Astrocyte (in vitro differentiated cells and primary cell): ENCODE measurements at places on chromosomes 3 and 15. TPM values are rescaled to one million over a fixed set of nuclear protein-coding genes. Genes with fewer than 3 reads are reported as not detected.

- peaks cover 6% of the 10 kb centered on the region for H3K4me1 ChIP-seq
- H3K27ac ChIP-seq, result no peak overlapping the region
- H3K36me3 ChIP-seq, result no peaks in the 10 kb centered on the region
- no peaks in the 10 kb centered on the region for H3K27me3 ChIP-seq
- no peak for DNase-seq
Measured at GRCh38 chr3:183879243-183879642, 5.4 kb downstream of the PARL start.

- H3K27me3 ChIP-seq, result no peaks in the 10 kb centered on the region
- no peak overlapping the region for H3K4me3 ChIP-seq
- H3K36me3 ChIP-seq, result no peaks in the 10 kb centered on the region
- no peaks in the 10 kb centered on the region for H3K4me1 ChIP-seq
- no peak overlapping the region for H3K27ac ChIP-seq
Measured at GRCh38 chr3:17355591-17355990, 386.8 kb downstream of the TBC1D5 start.

DNA sequence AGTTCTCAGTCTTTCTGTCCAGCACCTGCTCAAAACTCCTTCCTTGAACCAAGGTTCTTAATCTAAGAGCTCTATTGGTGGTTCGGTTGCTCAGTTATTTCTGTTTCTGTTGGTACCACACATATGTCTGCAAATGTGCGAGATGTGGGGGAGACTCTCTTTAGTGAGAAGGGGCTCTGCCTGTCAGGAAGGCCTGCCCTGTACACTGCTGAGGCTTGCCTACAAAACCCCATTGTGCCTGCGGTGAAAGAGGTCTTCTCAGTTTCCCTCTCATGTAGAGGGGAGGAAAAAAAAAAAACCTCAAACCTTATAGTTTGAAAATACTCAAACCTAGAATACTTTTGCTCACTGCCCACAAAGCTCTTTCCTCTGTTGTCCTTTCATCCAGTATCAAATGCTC is 142.4 kb downstream of the CLSTN2 start:
- no peaks in the 10 kb centered on the region for H3K36me3 ChIP-seq
- DNase-seq, result no peak
- no peak overlapping the region for H3K27ac ChIP-seq
- H3K27me3 ChIP-seq, result no peaks in the 10 kb centered on the region
- no peaks in the 10 kb centered on the region for H3K4me1 ChIP-seq

DNA sequence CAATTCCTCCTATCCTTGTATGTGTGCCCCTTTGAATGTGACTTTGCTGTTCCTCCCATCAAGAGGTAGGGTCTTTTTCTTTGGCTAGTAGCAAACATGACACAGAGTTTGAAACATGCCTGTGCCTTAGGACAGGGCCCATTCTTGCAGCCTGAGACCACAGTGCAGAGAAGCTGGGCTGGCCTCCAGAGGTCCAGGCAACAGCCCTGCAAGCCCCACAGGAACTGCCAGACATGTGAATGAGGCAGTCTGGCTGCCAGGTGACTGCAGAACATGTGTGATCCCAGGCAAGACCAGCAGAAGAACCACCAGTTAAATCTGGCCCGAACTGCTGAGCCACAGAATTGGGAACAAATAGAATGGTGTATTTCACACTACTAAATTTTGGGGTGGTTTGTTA is 1.2 kb upstream of the HGD start:
- no peak overlapping the region for H3K4me3 ChIP-seq
- peaks cover 6% of the 10 kb centered on the region for H3K4me1 ChIP-seq
- H3K27me3 ChIP-seq, result no peaks in the 10 kb centered on the region
- no peak overlapping the region for H3K27ac ChIP-seq

DNA sequence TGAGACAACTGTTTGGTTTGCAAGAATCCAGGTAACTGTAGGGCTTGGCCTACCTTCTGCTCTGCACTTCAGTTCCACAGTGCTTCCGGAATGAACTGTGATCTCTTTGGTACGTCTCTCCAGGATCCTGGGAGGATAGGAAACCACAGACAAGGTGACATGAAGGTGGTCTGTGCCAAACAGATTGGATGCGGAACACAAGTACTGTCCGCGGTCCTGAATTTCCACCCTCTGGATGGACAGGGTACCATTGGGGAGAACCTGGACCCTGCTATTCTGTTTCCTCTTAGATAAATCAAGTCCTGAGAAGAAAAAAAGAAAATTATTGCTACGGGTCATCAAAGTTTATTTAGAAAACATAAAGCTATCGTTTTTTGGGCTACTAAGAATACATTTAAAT is 17.3 kb downstream of the IGSF10 start:
- H3K4me3 ChIP-seq, result no peak overlapping the region
- H3K27ac ChIP-seq, result no peak overlapping the region
- no peaks in the 10 kb centered on the region for H3K36me3 ChIP-seq
- H3K4me1 ChIP-seq, result no peaks in the 10 kb centered on the region
- peaks cover 5% of the 10 kb centered on the region for H3K27me3 ChIP-seq

- no peak for DNase-seq
- H3K4me3 ChIP-seq, result no peak overlapping the region
- H3K27me3 ChIP-seq, result no peaks in the 10 kb centered on the region
- H3K4me1 ChIP-seq, result no peaks in the 10 kb centered on the region
Measured at GRCh38 chr3:104612218-104612617, 754.5 kb upstream of the ALCAM start.

DNA sequence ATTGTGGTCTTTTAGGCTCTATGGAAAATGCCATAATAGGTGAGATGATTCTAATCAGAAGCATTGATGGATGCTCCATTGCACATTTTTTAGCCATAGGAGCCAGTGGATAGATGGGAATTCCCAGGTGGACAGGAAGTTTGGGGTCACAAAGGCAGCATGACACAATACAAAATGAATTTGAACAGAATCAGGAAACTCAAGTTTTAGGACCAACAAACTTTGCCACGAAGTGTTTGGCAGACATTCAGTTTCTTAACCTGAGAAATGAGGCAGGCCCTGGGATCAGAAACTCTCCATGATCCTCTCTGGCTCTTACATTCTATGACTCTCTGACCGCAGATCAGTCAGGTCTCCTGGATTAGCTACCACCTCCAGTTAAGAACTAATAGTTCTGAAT is 275.4 kb downstream of the TIGIT start:
- H3K4me3 ChIP-seq, result no peak overlapping the region
- H3K27ac ChIP-seq, result no peak overlapping the region
- H3K36me3 ChIP-seq, result no peaks in the 10 kb centered on the region
- DNase-seq, result peak; percentile 62
- H3K27me3 ChIP-seq, result no peaks in the 10 kb centered on the region
- peaks cover 12% of the 10 kb centered on the region for H3K4me1 ChIP-seq

DNA sequence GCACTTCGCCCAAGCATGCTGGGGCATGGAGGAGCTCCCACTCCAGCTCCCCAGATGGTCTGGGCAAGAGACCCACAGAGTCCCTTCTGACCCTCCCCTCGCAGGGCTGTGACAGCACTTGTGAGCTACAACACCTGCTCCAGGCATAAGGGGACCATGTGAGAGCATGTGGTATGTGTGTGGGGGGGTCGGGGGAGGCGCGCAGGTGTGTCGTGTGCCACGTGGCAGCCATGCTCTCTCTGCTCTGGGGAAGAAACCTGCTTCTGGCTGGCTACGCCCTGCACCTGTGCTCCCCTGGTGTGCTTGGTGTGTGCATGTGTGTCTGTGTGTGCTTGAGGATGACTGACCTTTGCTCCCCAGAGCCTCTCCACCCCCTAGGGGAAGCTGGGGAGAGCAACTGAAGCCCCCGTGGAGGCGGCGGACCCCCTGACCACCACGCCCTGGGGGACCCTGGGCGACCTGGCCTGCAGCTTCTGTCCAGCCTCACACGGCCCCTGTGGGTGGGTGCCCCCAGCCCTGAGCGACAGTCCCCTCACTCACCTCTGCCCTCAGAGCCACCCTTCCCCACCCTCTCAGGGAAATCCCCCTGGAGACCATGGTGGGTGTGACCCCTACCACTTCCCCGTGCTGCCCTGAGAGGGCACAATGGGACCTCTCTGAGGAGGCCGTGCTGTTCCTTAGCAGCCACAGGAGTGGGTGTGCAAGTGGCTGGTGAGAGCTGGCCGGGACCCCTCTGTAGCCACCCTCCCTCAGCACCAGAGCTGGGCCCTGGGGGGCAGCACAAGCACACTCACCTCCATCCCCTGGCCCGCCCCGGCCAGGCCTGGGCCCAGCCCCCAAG is 16.6 kb upstream of the SEC13 start:
- no peak overlapping the region for H3K4me3 ChIP-seq
- H3K36me3 ChIP-seq, result no peaks in the 10 kb centered on the region
- H3K27ac ChIP-seq, result no peak overlapping the region
- no peaks in the 10 kb centered on the region for H3K27me3 ChIP-seq
- no peaks in the 10 kb centered on the region for H3K4me1 ChIP-seq

GRCh38 chr3:196662711-196663571 is 23.4 kb downstream of the NRROS start:
- peaks cover 4% of the 10 kb centered on the region for H3K27me3 ChIP-seq
- no peak overlapping the region for H3K27ac ChIP-seq
- H3K4me3 ChIP-seq, result no peak overlapping the region
- H3K36me3 ChIP-seq, result no peaks in the 10 kb centered on the region
- peak; percentile 30 for DNase-seq

DNA sequence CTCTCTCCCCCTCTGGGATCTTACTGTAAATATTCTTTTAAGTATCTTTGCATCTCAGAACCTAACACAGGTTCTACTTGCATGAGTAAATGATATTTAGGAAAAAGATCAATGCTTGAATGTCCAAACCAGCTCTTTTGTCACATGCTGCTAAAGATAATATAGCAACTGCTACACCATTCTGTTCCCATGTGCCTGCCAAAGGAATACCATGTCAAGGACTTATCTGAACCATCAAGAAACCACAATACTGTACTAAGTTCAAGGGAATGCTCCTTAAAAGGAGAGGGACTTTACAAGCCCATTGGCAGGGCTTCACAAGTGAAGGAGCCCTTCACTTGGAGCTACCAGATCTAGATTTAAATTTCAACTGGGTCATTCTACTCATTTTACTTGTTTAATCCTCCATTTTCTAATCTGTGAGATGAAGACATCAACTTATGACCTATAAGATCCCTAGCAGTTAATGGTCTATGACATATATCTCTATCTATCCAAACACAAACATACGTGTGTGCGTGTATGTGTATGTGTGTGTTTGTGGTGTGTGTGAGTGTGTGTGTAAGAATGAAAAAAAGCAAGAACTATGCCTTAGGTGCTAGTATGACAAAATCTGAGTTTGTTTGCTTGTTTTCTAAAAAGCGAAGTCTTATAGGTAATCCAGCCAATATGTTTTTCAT is 13.0 kb upstream of the SEC62 start:
- no peaks in the 10 kb centered on the region for H3K27me3 ChIP-seq
- DNase-seq, result peak; percentile 57
- H3K4me3 ChIP-seq, result no peak overlapping the region
- no peaks in the 10 kb centered on the region for H3K36me3 ChIP-seq
- H3K27ac ChIP-seq, result no peak overlapping the region

- no peak overlapping the region for H3K27ac ChIP-seq
- no peaks in the 10 kb centered on the region for H3K36me3 ChIP-seq
- no peak for DNase-seq
- H3K27me3 ChIP-seq, result no peaks in the 10 kb centered on the region
- no peaks in the 10 kb centered on the region for H3K4me1 ChIP-seq
Measured at GRCh38 chr3:187125319-187126031, 13.8 kb downstream of the RPL39L start.

- no peak overlapping the region for H3K27ac ChIP-seq
- no peak for DNase-seq
- no peaks in the 10 kb centered on the region for H3K27me3 ChIP-seq
- no peak overlapping the region for H3K4me3 ChIP-seq
- H3K36me3 ChIP-seq, result no peaks in the 10 kb centered on the region
Measured at GRCh38 chr3:109973733-109974132, 636.4 kb upstream of the DPPA4 start.

DNA sequence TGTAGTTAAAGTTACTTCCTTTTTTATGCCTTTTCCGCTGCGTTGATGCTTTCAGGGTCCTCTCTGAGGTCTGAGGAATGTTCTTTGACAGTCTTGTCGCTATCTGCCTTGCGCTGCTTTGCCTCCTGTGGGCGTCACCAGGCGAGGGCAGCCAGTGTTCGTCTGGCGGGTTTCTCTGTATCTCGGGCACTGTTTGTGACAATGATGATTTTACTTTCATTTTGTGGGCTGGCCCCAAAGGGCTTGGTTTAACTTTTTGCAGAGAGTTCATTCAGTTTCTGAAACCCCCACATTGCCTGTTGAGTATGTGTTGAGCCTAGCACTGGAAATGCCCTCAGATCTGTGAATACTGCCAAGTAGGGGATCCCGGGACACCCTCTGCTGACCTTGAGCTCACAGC is 24.6 kb upstream of the SACM1L start:
- H3K27me3 ChIP-seq, result no peaks in the 10 kb centered on the region
- peaks cover 40% of the 10 kb centered on the region for H3K4me1 ChIP-seq
- no peak overlapping the region for H3K27ac ChIP-seq

GRCh38 chr15:51672913-51673857 is 8.1 kb upstream of the SCG3 start:
- no peak overlapping the region for H3K27ac ChIP-seq
- H3K4me3 ChIP-seq, result no peak overlapping the region
- no peaks in the 10 kb centered on the region for H3K4me1 ChIP-seq
- peaks cover 2% of the 10 kb centered on the region for H3K27me3 ChIP-seq

DNA sequence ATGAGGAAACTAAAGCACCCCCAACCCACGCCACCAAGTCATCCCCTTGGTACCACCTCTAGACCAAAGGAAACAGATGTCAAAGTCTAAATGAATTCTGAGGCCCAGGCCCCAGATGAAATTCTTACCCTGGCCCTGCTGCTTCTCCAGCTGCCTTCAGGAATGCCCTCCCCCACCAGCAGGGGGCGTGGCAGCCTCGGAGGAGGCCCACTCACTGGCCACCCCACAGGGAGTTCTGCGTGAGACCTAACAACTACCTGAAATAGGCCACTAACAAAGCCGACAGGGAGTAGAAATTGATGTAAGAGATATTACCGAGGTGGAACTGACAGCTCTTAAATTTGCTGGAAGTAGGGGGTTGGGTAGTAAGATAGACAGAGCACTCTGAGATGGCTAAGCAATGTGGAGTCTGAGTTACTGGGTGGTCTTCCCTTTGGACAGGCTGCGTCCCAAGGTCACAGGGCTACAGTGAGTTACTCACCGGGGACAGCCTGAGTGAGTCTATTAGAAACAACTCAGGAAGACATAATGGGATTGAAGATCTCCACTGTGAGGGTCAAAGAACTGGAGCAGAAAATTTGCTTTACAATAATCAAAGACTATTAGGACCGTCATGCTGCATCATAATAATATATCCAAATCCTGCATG is 240.7 kb downstream of the SHOX2 start:
- no peaks in the 10 kb centered on the region for H3K4me1 ChIP-seq
- DNase-seq, result no peak
- H3K27ac ChIP-seq, result no peak overlapping the region
- H3K27me3 ChIP-seq, result no peaks in the 10 kb centered on the region

- H3K4me1 ChIP-seq, result no peaks in the 10 kb centered on the region
- H3K36me3 ChIP-seq, result no peaks in the 10 kb centered on the region
- no peaks in the 10 kb centered on the region for H3K27me3 ChIP-seq
- H3K4me3 ChIP-seq, result no peak overlapping the region
- DNase-seq, result no peak
Measured at GRCh38 chr3:66761093-66761780, 236.9 kb upstream of the KBTBD8 start.

Gene RASL12
- total RNA-seq, result 0.32 and 0.36 TPM in 2 replicates

Gene SLC51B
- total RNA-seq, result not detected in 2 replicates

Gene EFCC1
- total RNA-seq, result not detected in 2 replicates

Gene CMC1
- 10.3 and 13.4 TPM in 2 replicates for total RNA-seq
